Cardiac septum (tissue), 1 donor: ENCODE measurements at places on chromosomes 16 and 17.

- DNase-seq: no peak
Measured at GRCh38 chr16:57648125-57648524, 19.7 kb downstream of the ADGRG1 start.

GRCh38 chr16:19265380-19265930, 20.1 kb upstream of the CLEC19A start:
- DNase-seq: no peak

DNA sequence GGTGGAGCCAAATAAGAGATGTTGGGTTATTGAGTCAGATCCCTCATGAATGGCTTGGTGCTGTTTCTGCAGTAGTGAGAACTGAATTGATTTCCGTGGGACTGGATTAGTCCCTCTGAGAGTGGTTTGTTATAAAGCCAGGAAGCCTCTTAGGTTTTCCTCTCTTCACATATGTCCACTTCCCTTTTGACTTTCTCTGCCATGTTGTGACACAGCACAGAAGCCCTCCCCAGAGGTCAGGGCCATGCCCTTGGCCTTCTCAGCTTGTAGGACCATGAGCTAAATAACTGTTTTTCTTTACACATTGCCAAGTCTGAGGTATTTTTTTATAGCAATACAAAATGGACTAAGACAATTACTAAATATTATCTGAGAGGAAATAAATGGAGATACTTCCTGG, 10.3 kb upstream of the HAPSTR1 start:
- DNase-seq: no peak

- DNase-seq: no peak
Measured at GRCh38 chr16:11082860-11083388, 138.6 kb downstream of the CLEC16A start.

GRCh38 chr17:81884520-81884919, 6.9 kb downstream of the ALYREF start:
- DNase-seq: no peak
